ENCODE measurements at places on chromosomes 5 and 9.

- DNase-seq = no peak
Observed at GRCh38 chr9:120846906-120847305, 4.2 kb upstream of the PSMD5 start.

- DNase-seq = no peak
Observed at GRCh38 chr5:26940994-26941393, 97.4 kb downstream of the CDH9 start.

- no peak for DNase-seq
Observed at GRCh38 chr5:116892993-116893392, 318.4 kb upstream of the SEMA6A start.

GRCh38 chr5:148739524-148739923, 85.2 kb upstream of the HTR4 start:
- DNase-seq = no peak

DNA sequence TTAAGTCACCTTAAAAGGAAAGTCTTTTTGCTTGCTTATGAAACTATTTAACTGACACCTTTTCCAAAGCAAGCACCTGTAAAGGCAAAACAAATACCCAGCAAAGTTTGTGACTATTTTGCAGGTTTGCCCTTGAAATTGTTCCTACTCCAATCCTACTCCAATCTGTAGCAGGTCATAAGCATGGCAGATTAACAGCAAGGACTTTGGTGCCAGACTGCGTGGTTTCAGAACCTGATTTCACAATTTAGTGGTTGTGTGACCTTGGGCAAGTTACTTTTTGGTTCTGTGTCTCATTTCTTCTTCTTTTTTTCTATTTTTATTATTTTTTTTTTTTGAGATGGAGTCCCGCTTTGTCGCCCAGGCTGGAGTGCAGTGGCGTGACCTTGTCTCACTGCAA, 282.1 kb downstream of the RFX3 start:
- no peak for DNase-seq

- DNase-seq = no peak
Observed at GRCh38 chr9:127066851-127067136, 55.6 kb downstream of the ANGPTL2 start.

GRCh38 chr5:63323926-63324325, 638.3 kb downstream of the HTR1A start:
- DNase-seq = no peak

DNA sequence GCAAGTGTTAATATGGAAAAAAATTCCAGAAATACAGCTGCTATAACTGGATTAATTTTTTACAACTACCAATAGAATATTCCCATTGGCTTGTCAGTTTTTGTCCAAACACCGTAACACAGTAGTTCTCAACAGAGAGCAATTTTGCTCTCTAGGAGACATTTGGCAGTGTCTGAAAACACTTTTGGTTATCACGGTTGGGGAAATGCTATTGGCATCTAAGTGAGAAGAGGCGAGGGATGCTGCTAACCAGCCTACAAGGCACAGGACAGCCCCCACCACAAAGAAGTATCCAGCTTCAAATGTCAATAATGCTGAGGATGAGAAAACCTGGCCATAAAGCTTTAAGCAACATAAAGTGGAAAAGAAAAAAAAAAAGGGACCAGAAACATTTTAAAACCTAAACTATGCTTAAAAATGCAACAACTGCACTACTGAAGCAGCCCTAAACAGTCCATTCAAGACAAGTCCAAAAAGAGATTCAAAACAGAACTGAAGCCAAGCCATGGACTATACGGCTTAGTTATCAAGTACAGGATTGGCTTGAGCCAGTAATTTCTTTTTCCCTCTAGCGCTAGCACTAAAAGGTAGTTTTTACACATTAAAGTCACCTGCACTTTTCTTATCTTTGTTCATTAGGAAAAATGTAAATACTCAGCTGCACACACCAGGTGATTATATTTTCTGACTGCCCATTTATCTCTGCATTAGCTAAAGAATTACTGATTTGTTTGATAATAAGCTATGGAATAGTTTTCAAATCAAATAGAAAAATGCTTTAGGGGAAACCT, 83.9 kb downstream of the NR3C1 start:
- DNase-seq = no peak

DNA sequence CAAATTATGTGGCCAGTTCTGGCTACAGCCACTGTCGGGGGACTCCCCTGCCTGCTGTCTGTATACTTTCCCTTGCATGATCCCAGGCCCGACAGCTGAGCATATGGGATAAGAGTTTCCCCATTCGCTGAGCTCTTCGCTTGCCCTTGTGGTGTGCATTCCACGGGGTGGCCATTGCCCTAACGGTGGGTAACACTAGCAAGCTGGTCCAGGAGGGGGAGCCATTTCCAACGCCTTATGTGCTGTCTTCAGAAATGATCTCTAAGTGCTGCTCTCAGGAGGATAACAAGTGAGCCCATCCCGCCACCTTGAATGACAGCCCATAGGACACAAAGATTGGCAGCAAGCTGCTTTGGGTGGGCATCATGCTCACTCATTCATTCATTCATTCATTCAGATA, 190.9 kb downstream of the FSTL4 start:
- DNase-seq = no peak

Measured in stimulated activated CD8-positive, alpha-beta memory T cell treated with anti-CD3 and anti-CD28 coated beads, Interleukin-15, amount 100 ng/mL, for 4 hours (primary cell).